ENCODE measurements at places on chromosomes 1 and 21.

DNA sequence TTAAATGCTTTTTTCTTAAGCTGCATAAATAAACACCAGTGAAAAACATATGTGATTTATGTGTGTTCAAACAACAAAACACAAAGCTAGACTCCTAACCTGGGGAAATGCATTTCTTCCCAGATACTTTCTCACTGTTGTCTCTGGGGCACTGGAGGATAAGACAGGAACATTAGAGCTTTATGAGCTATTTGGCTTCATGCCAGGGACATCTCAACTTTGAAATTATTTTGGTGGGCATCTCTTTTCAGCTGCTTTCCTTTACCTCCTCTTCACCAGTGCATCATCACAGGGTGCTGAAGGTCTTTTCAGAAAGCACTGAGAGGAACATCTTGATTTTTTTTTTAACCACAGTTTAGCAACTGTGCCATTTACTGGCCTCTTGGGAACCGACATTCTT lies 212.9 kb downstream of the DNM3 start:
- DNase-seq, result no peak

GRCh38 chr1:6860401-6860800 lies 75.1 kb downstream of the CAMTA1 start:
- no peak for DNase-seq

- DNase-seq, result no peak
Observed at GRCh38 chr21:27359141-27359540, 392.3 kb upstream of the ADAMTS5 start.

GRCh38 chr1:64173336-64173940 lies 30.0 kb upstream of the UBE2U start:
- no peak for DNase-seq

DNA sequence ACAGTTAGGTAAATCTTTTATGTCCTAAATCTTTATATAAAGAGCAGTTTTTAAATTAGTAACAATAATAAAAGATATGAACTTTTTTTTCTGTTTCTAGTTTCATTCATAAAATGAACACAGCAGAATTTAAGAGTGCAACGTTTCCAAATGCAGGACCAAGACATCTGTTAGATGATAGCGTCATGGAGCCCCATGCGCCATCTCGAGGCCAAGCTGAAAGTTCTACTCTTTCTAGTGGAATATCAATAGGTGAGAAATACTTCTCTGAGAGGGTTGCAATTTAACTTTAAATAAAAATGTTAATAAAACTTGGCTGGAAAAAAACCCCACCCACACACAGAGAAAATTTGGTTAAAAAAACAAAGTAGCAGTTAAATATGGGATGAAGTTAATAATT lies 15.0 kb upstream of the ANGPTL1 start:
- DNase-seq, result no peak

GRCh38 chr1:206696812-206697585 lies 12.3 kb downstream of the MAPKAPK2 start:
- DNase-seq, result no peak

Measured in Kasumi-1 (cell line).